Mesenteric fat pad (tissue), 1 donor: ENCODE measurements at places on chromosomes 3 and 15. TPM values are rescaled to one million over a fixed set of nuclear protein-coding genes. Genes with fewer than 3 reads are reported as not detected.

DNA sequence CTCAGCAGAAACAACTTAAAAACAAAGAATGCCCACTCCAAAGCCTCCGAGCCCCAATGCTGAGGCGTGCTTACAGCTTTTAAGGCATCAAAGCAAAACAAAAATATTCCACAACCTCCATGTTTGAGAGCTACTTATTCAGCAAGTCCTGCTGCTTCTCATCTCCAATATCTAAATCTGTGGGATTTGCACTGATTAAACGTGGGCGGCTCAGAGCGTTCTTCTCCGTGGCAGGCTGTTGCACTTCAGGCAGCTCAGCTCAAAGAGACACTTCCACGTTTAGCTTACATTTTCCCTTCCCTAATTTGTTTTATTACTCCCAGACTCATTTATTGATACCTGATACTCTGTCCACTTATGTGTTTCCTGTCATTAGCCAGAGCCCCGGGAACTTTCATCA lies 282.6 kb upstream of the MCTP2 start:
- DNase-seq = no peak

DNA sequence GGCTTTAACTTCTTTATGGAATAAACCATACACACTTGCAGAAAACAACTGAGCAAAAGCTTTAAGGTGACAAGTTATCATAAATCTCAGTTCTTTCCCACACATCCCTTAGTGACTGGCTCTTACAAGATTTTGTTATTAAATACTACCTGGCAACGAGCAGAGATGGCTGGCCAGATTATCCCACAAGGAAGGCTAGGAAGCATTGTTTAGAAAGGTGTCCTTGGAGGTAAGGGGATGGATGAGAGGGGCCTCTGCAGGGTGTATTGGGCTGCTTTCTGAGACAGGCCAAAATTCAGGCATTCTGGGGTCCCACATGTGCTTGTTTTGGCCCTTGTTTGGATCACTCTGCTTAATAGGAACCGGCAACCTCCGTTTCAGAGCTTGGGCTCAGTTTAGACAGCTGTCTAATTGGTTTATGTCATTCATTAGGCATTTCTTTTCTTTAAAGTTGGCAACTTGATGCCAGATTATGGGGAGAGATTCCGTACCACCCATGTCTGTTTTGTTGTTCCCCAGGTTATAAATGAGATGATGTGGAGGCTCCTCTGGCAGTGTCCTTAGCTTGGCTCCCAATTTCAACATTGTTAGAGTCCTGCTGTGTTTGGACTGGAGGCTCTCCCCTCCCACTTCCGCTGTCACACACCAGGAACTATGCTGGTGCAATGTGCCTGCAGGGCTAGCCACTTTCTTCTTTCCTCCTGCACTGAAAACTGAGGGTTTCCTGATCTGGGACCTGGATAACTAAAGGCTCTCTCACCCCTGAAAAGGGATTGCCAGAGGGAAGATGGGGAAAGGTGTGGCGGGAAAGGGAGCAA lies 121.1 kb downstream of the TPRG1 start:
- DNase-seq = no peak

DNA sequence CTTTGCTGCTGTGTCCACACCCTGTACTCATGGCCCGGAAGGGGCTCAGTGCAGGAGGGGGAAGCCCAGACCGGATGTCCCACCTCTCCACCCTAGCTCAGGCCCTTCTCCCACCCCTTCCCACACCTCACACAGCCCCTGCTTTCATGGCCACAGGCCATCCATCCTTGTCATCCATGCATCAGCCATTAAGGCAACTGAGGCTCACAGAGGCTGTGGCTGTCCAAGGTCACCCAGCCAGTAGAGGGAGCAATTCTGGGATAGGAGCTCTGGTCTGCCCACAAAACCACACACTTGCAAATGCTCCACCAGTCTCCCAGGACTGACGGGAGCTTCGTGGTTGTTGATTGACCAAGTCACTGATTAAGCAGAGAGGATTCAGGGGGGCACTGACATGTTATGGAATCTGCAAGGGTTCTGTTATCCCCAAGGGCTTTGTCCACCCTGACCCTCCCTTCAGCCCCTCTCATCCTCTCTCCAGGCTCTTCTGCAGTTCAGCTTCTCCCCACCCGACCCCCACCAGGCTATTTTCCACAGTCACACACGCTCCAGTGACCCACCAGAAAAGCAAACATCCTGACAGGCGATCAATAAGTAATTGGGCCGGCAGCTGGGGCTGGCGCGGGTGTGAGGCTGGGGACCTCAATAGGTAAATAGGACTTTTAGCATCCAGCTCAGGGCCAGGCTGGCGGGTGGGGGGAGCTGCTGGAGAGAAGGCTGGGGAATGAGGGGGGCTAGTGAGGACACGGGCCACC lies 15.1 kb downstream of the LINGO1 start:
- DNase-seq = no peak

PP2D1 gene
- not detected for total RNA-seq

- DNase-seq = no peak
Observed at GRCh38 chr3:113158171-113158570, 53.2 kb upstream of the BOC start.

PROK2 gene
- 9.8 TPM for total RNA-seq

KBTBD12 gene
- total RNA-seq = 0.10 TPM

DNA sequence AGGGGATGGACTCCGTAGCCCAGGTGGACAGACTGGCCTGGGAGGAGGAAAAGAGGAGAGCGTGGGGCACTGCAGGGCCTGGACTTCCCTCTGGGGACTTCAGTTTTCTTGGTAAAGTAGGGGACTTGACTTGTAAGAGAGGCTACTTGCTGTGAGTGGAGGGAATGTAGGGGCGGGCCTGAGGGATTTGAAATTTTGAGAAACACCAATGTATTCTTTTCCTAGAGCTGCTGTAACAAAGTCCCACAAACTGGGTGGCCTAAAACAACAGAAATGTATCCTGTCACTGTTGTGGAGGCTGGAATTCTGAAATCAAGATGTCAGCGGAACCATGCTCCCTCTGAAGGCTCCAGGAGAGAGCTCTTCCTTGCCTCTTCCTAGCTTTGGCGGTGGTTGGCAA lies 5.8 kb upstream of the HEG1 start:
- DNase-seq = peak; percentile 51

LRTM1 gene
- total RNA-seq = not detected

GRCh38 chr3:88003115-88003755 lies 55.6 kb downstream of the CGGBP1 start:
- DNase-seq = no peak

DNA sequence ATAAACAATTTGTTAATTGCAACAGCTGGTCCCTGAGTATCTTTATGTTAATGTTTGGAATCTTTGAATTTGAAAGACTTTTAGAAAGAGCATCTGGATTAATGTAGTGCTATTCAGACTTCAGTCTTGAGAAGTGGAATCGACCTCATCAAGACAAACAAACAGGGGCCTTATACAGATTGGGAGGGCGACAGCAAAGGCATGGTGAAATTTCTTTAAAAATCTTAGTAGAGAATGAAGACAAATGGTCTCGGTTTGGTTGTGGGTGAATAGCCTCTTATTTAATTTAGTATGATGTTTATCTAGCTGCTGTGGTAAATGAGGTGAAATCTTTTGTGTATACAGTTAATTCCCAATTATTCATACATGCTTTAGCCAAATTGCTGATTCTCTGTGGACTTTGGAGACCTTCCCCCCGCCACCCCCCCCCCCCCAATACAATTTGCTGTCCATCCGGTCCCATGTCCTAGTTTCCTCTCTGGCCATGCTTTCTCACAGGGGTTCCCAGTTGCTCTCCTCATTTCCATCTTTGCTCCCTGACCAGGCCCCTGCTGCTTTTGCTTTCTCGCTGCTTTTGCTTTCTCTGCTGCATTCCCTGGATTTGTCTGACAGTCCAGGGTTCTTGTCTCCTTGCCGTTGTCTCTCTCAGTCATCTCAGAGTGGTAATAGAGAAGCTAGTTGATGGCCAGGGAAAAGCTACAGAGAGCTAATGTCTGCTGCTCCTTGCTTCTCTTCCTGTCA lies 135.3 kb downstream of the FNDC3B start:
- no peak for DNase-seq

- no peak for DNase-seq
Observed at GRCh38 chr15:83657549-83657948, 3.6 kb downstream of the ADAMTSL3 start.

- DNase-seq = no peak
Observed at GRCh38 chr3:193978030-193978429, 157.9 kb upstream of the HES1 start.

DNA sequence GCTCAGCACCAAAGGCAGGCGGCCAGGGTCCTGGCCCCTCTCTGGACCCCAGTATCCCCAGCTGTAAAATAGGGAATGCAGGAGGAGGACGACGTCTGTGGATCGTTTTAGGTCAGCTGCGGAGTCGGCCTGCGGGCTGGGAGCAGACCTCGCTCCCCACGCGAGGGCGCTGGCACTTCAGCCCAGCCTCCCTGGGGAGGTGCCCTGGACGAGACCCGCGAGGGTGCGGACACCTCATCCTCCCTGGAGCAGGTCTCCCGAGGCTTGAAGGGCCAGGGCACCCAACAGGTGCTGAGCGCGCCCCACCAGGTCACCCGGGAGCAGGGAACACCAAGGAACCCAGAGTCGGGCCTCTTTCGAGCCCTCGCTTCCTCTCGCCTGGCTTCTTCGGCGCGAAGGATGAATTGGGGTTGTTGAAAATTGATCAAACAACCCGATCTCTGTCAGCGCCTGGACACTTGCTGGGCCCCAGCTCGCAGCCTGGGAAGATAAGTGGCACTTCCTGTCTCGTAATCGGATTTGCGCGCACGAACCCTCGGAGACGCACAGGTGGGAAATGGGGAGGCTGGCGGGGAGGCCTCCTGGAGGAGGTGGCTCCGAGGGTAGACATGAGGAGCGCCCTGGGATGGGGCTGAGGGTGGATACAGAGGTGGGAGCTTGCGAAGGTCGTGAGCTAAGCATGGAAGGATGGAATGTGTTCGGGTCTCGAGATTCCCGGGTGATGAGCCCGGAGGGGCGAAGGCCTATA lies 588 bp upstream of the VIPR1 start:
- DNase-seq = peak; percentile 89

- no peak for DNase-seq
Observed at GRCh38 chr3:42439261-42440115, 29.1 kb upstream of the LYZL4 start.

GRCh38 chr15:57705746-57706404 lies 639 bp upstream of the POLR2M start:
- DNase-seq = no peak

DNA sequence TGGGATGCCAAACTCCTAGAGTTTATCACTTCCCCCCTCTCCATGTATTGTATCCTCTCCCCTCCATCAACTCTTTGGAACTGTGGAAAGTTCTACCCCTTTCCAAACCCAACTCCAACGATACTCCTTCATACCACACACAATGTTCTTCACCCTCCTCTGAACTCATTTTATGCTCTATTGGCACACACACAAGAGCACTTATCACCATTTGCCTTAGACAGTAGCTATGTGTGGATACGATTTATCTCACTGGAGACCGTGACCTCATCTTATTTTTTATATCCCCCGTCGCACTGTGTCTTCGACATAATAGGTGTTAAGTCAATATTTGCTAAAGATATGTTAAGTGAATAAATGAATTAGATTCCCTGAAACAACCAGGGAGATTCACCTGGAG lies 316.5 kb upstream of the PROK2 start:
- no peak for DNase-seq

DNA sequence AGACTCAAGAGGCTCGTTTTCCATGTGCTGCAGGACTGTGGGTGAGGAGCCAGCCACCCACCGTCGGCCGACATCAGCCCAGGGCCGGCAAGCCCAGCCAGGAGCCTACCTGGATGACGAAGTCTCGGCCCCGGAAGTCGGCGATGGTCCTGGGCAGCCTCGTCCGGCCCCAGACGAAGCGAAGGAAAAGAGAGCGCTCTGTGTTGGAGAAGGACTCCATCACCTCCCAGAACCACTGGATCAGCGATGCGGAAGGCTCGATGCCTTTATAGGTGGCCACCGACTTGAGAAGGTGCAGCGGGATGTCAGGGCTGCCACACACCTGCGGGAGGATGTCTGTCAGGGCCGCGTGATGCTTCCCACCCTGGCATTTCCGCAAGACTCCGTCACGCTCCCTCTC lies 13.8 kb upstream of the OCA2 start:
- DNase-seq = peak; percentile 85

GRCh38 chr15:89201465-89202005 lies 19.8 kb downstream of the RLBP1 start:
- no peak for DNase-seq

- no peak for DNase-seq
Observed at GRCh38 chr3:66453651-66454463, 47.0 kb downstream of the LRIG1 start.

DTWD1 gene
- 30.7 TPM for total RNA-seq

DNA sequence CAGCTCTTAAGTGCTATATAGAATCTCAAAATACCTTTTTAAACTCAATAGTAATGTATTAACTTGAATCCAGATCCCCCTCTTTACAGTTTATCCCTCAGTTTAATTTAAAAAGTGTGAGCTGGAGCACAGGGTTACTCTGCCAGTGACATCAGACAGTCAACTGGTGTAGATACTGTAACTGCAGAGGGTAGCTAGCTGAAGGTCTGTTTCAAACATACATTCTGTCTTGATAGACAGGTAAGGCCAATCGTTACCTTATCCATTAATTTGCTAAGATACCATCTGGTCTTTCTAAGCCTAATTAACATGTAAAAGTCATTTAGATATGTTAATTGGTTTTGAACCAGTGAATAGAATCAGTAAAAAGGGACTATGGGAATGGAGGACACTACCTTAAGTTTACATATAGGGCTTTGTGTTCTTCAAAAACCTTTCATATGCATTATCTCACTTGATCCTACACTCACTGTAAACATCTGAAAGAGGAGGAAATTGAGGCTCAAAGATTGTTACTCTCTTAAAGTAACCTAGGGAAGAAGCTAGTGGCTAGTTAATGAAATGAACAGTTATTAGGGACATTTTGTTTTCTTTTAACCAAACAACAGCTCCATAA lies 59.5 kb upstream of the TSPAN3 start:
- no peak for DNase-seq

DNA sequence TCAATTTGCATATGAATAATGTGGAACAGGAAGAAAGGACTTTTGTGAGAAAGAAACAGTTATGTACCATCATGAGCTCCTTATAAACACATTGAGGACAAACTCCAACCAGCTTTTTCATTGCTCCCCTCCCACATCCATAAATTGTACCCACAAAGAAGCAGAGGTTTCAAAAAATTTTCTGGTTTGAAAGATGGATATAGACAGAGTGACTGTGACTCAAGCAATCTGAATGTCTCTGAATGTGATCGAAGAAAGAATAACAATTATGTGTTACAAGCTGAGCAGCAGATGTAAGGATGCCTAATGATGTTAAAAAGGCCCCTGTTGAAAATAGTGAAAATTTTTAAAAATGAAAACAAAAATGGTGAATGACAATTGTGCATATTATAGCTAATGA lies 127.4 kb downstream of the TFG start:
- no peak for DNase-seq

ADAMTS9 gene
- total RNA-seq = 273 TPM

DNA sequence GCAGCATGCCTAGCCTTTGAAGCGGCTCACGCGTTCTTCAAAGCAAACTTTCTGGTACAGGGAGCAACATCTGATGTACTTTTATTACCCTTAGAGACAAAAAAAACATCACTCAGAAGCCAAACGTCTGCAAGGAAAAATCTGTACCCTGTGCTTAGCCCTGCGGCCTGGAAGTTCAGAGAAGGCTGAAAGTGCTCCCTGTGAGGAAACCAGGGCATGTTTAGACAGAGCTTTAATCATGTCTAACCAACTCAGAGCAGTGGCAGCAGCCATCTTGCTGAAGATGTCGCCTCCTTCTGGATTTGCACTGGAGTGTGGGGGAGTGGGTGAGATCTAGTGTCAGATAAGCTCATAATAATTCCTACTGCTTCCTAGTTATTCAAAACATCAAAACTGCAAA lies 170.4 kb downstream of the P3H2 start:
- no peak for DNase-seq

ABI3BP gene
- total RNA-seq = 37.1 TPM

CAMP gene
- 0.48 TPM for total RNA-seq

- no peak for DNase-seq
Observed at GRCh38 chr15:74442063-74442462, 8.3 kb upstream of the SEMA7A start.
